ENCODE measurements at places on chromosomes 1 and 21.

- DNase-seq = no peak
These were observed at the start of gene FCRLA for GRCh38 chr1:161706482-161707347. Gene FCRLA (plus strand): TSS chr1:161707229. CDS start chr1:161707265, 36 bp downstream.

DNA sequence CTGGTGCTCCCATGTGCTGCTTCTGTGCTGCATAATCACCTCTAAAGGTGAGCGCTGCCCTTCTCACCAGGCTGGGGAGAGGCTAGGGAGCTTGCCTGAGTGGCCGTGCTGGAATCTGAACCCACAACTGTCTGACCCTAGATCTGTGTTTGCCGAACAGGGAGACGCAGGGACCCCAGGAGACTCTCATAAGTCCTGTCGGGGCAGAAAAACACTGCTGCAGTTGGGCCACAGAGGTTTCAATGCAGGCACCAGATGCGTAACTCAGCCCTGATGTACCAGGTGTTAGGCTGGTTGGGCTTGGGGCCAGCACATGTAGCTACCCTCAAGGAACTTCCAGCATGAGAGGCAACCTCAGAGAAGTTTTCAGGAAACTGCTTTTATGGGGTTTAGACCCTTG is 49.5 kb upstream of the DMRTB1 start:
- DNase-seq = no peak

DNA sequence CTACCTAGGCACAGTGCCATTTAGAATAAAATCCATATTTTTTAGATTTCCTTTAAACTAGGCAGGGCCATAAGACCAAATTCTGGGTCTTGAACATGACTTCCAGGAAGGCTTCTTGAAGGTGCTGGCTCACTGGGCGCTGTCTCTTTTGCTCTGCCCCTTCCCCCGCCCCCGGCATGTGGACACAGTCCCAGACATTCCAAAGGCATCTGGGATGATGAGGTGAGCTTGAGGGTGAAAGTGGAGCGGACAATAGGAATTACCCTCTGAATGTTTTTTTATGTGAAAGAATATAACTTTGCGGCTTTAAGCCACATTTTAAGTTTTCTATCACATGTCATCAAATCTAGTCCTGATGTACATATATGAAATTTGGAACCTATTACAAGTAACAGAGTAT is 29.4 kb downstream of the RWDD3 start:
- DNase-seq = no peak

- no peak for DNase-seq
These were observed 35.3 kb upstream of the COL6A2 start for GRCh38 chr21:46062471-46063211.

- DNase-seq = no peak
These were observed 47.5 kb upstream of the ITPKB start for GRCh38 chr1:226786550-226786949.

GRCh38 chr1:235781807-235782206 is 84.9 kb downstream of the LYST start:
- DNase-seq = no peak

GRCh38 chr1:7667625-7668218 is 103.4 kb upstream of the VAMP3 start:
- DNase-seq = peak; percentile 62

DNA sequence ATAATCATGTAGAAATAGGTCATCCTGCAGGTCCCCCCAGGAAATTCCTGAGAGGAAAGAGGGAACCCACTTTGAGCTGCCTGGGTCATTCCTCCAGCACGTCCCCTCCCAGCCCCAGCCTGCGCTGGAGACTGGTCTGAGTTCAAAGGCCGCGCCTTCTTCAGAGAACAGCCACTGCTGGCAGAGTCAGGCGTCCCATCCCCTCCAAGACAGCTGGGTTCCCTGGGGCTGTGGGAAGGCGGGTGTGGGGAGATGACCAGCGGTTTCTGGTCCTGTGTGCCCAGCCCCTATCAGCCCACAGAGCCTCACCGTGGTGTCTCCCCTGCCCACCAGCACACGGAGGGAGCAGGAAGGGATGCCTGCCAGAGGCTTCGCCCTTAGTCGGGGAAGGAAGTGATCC is 18.0 kb upstream of the TRAPPC10 start:
- DNase-seq = no peak

DNA sequence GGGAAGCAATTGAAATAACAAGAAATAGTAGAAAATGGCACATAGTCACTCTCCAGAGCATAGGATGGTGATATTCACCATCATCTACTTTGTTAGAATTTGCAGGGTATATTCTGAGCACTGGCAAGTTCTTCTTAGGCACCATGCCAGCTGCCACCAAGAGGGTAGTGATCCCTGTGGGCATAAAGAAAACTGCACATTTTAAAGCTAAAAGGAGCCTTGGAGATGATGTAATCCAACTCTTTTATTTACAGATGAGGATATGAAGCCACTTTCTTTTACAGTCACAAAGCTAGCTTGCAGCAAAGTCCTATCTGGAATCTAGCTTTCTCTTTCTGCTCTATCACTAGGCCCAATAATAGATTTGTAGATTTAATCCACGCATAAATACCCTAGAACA is 69.0 kb downstream of the PTGER3 start:
- DNase-seq = no peak
